Activated CD4-positive, alpha-beta T cell treated with anti-CD3 and anti-CD28 coated beads, Interleukin-2, amount 50 U/mL, for 24 hours (primary cell): ENCODE measurements at places on chromosomes 11 and 22.

GRCh38 chr22:17836992-17837742 is 62.9 kb upstream of the BID start:
- no peak for DNase-seq

DNA sequence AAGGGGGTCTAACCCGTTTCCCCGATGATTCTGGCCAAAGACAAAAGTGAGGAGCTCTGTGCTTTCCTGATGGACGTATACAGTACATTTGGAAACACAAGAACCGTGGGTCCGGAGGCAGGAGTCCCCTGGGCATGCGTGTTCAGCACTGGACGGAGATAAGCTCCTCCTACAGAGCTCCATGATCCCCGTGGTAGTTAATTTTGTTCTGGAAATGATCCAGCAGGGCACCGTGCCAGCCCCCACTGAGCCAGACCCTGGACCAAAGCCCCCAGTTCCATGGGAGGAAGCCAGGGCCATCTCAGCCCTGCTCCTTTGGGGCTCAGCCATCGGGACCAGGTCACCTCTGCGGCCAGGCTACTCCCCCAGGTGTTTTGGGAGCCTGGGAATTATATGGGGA is 83.3 kb downstream of the TRMU start:
- DNase-seq = no peak

- DNase-seq = no peak
Measured at GRCh38 chr22:31750365-31751284, 693 bp upstream of the PRR14L start.

DNA sequence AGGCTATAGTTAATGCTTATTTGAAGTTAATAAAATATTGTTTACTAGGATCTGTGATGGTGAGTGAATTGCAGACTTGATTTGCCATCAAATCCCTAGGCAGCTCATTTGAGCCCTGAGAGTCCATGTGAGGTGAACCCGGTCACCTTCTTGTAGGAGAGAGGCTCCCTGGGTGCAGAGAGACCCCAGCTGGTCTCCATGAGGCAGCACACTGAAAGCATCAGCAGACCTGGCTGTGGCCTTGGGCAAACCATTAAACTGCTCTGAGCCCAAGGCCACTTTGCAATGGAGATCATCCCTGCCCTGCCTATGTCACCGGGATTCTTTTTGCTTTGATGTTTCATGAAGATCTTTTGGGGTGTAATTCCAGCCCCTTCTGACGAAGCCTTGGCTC is 125.2 kb downstream of the MICAL2 start:
- no peak for DNase-seq

DNA sequence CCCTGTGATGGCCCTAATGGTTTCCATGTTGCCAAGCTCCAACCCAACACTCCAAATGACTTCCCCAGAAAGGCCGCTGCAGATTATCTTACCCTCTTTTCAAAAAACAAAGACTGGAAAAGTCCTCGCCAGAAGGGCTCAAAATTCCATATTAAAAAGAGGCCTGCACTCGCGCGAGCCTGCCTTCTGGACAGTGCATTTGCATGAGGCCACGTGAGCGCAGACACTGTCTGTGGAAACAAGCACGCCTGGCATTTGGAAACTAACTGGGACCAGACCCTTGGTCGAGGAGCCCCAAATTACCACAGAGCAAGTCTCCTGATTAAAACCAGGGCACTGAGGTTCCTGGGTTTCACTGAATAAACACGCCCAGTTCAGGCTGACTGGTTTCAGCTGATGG is 42.9 kb downstream of the ABTB2 start:
- DNase-seq = no peak

DNA sequence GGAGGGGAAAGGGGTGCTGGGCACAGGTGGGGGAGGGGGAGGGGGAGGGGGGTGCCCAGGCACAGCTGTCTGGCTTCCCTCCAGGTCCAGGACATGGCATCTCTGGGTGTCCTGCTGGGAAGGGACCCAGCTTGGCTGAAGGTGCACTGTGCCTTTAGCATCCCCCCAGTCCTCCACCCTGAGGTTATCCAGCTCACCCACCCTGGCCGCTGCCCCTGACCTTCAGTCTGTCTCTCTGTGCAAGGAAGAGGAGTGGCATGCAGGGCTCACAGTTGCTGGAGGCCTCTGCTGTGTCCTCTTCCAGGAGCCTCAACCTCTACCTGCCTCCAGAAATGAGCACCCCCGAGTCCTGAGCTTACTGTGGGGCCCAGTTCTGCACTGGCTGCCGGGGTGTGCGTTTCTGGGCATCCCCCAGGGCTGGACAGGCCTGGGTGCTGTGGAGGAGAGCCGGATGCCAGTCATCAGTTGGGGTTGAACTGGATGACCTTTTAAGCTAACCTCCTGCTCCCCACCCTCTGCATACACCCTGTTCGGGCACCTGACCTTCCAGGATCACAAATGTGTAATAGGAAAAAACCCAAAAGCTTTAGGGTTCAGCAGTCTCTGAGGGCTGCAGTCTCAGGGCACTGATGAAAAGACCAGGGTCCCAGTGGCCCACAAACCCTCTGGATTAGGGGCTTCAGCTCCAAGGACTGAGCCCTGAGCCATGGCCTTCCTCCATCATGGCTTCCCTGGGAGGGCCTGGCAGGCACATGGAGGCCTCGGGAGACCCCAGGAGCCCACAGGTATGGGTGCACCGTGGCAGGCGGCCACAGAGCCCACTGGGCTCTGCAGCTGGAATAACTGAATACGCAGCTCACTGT is 9.6 kb upstream of the CTSD start:
- DNase-seq = no peak

DNA sequence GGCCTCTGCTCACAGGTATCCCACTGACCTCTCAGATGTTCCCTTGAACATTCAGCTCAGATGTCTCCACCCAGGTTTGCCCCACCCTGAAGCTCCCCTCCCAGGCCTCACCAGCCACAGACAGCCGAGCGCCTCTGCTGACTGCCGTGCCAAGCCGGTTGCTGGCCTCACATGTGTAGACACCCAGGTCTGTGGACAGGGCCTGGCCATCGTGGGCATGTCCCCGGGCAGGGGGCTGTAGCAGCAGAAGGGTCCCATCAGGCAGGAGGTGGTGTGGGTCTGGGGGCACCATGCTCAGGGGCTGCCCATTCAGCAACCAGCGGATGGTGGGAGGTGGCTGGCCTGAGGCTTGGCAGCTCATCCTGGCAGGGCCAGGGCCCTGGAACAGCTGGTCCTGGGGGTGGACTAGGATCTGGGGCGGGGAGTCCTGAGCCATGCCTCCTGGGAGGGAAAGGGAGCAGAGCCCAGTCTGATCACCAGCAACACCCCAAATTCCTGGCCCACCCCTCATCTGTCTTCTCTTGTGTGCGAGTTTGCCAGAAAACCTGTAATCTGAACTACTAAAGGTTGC is 759 bp downstream of the ROBO4 start:
- DNase-seq = no peak

DNA sequence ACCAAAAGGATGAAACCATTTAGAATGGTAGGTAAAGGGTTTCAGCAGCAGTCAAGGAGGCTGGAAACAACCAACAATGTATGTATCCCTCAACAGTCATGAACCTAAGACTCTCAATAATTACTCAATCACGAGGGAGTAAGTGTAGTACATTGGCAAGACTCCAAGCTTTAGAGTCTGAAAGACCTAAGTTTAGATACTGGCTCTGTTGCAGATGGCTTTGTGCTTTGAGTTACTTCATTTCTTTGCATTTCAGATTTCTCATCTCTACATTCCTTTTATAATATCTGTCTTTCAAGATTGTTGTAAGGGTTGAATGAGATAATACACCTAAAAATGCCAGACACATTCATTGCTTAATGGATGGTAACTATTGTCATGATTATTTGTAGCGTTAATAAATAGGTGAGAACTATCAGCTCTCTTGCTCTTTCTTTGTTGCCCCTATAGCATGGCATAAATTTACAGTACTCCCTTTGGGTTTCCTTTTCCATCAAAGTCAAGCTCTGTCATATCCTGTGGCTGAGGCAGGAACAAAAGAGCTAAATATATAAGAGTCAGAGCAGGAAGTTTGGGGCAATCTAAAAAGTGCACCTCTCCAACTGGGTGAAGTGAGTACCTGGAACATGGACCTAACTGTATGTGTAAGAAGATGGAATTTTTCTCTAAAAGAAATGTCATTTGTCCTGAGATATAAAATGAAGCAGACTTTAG is 228.2 kb upstream of the ZC3H12C start:
- DNase-seq = no peak

GRCh38 chr11:111303461-111303860 is 5.1 kb downstream of the POU2AF3 start:
- no peak for DNase-seq

DNA sequence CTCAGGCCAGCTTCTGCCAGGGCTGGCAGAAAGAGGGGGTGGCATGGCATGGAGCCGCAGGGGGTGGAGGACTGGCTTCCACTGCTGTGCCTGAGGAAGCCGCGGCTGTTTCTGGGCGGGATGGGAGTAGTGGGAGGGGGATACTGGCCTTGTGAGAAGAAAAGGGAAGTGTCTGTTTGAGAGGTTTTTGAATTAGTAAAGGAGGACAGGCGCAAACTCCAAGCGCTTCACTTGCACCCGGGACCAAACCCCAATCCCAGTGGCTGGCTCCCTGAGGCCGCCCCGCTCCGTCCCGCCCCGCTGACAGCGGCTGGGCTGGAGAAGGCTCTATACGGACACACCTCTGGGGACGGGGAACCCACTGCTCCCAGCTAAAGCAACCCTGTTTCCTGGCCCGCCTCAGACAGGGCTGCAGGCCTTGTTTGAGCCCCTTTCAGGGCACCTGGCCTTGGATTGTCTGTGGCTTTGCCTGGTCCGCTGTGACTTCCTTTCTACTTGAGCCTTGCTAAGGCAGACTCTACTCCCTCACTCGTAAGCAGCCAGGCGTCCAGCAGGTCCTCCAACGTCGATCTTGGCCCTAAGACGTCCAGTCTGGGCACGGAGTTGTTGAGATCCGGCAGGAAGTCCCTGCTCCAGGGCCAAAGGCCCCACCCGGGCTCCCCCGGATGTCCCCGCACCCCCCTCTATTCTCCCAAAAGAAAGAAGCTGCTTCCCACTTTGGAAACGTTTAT is 2.2 kb downstream of the APOA1 start:
- DNase-seq = no peak

DNA sequence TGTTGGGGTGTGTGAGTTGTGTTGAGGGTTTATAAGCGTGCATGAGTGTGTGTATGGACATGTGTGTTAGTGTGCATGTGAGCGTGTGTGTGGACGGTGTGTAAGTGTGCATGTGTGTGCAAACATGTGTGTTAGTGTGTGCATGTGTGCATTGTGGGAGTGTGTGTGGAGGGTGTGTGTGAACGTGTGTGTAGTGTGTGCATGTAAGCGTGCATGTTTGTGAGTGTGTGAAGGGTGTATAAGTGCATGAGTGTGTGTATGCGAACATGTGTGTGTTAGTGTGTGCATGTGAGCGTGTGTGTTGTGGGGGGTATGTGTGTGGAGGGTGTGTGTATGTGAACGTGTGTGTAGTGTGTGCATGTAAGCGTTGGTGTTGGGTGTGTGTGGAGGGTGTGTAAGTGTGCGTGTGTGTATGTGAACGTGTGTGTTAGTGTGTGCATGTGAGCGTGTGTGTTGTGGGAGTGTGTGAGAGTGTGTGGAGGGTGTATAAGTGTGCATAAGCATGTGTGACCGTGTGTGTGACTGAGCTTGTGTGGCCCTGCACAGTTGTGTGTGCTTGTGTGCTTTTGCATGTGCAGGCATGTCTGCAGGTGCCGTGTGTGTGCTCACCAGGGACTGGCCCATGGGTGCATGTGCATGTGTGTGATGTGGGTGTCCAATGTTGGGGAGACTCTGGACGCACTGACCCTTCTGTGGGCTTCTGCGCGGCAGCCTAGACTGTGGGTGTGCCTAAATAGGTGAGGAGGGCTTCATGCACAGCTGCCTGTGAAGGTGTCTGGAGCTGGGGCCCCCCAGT is 866.2 kb downstream of the TBC1D22A start:
- no peak for DNase-seq

GRCh38 chr11:65884716-65885092 is 3.6 kb downstream of the FIBP start:
- peak; percentile 61 for DNase-seq

DNA sequence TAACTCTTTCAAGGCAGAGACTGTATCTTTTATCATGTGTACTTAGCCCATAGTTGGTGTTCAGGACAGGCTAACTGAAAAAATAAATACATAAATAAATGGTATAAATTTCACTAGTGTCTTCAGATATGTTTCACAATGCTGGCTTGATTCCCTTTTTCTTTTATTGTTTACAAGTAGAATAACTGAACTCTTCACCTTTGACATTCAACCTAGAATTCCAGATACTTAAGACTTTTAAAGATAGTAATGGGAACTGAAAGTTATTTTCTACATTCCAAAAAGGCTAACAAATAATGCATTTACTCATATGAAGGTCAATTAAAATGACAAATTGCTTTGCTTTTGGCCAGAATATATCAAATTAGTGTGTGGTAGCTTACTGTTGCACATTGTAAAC is 411.3 kb upstream of the TENM4 start:
- no peak for DNase-seq

DNA sequence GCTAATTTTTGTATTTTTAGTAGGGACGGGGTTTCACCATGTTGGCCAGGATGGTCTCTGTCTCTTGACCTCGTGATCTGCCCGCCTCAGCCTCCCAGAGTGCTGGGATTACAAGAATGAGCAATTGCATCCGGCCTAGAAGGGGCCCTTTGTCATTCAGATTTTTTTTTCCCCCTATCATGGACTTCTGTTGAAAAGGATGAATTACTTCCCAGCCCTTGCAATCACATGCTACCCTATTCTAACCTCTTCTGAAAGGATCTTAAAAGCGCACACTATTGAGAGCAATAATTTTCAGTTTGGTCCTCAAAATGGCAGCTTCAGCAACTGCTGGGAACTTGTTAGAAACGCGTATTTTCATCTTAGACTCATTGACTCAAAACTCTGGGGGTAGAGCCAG is 575.6 kb upstream of the KIRREL3 start:
- no peak for DNase-seq

GRCh38 chr22:43723816-43724215 is 88.3 kb downstream of the EFCAB6 start:
- no peak for DNase-seq
